ENCODE measurements at places on chromosomes 13 and 19.
A peak's percentile ranks its signal among the peaks of the same experiment; 100 is the strongest.

DNA sequence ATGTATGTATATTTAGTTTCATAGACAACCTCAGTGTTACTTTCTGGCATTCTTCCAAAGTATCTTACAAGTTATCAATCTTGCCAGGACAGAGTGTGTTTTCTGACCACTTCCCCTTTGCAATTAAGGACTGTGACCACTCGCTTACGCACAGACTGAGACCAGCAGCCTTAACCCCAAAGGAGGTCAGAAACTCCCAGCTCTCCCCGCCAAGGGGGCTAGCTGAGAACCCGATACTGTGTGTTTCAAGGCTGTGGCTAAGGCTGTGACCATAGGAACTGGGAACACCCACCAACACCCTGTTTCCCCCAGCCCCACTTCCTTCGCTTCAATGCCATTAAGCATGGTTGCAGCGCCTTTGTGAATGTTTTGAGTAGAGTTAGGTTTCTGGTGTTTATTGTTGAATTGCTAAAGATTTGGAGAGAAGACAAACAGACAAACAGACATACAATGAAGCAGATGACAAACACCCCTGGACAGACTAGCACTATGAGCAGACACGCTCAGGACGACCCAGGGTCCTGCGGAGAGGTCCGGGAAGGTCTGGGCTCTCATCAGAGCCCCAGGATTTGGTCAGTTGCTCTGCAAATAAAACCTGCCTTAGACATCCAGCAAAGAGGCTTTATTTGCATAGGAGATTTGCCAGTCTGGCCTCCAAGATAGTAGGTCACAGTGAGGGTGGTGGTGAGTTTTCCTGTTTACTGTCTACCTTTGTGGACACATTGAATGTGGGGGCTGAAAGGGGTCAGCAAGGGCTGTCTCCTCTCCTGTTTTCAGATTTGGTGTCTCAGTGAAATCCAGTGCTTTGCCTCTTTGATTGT, 25.0 kb upstream of the TNFSF11 start:
- DNase-seq = no peak

GRCh38 chr19:30393046-30393445, 20.9 kb downstream of the ZNF536 start:
- DNase-seq = peak; percentile 4

DNA sequence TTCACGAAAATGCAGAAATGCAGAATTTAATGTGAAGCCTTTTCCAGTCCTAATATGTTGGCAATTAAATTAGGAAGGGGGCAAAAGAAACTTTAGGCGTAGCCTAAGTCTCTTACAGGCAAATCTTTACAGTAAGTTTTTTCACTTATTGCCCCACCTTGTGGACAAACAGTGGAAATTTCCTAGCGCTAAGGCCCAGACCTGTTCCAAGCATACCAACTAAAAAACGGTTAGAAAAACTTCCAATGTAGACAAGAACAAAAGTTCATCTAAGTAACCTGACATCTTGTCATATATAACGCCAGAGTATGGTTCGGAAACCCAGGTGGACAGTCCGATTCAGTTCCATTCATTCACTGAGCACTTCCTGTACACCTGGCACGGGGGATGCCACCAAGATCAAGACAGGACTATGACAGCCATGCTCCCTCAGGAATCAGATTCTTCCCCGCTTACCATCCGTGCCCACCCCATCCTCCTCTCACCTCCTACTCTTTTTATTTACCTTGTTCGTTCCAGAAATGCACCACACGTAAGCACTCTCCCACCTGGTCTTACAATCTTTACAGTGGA, 4.9 kb downstream of the ZAR1L start:
- peak; percentile 55 for DNase-seq

DNA sequence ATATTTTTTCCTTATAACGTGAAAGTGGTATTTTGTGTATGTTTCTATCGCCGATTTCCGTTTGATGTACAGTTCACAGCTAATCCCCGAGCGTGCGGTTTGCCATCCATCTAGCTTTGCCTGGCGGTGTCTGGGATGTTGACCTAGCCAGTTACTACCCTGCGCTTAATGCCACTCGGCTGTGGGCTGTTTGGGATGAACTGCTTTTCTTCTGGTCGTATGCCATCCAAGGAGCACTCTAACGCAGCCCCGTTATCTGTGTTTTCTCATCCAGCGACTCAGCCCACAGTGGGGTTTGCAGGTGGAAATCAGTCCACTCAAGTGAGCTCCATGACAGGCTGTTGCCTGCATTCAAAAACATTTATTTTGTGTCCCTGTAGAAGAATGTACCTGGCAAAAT, 512.3 kb downstream of the MYO16 start:
- DNase-seq = no peak

DNA sequence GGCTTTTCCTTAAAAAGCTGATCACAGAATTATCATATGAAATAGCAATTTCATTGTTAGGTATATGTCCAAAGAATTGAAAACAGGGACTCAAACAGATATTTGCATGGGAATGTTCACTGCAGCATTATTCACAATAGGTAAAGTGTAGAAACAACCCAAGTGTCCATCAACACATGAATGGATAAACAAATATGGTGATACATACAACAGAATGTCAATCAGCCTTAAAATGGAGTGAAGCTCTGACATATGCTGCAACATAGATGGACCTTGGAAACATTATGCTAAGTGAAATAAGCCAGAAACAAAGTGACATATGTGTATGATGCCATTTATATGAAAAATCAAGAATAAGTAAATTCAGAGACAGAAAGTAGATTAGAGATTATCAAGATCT, 6.1 kb upstream of the CEACAM1 start:
- no peak for DNase-seq

- no peak for DNase-seq
Observed at GRCh38 chr19:5711025-5711424, 8.9 kb downstream of the LONP1 start.

DNA sequence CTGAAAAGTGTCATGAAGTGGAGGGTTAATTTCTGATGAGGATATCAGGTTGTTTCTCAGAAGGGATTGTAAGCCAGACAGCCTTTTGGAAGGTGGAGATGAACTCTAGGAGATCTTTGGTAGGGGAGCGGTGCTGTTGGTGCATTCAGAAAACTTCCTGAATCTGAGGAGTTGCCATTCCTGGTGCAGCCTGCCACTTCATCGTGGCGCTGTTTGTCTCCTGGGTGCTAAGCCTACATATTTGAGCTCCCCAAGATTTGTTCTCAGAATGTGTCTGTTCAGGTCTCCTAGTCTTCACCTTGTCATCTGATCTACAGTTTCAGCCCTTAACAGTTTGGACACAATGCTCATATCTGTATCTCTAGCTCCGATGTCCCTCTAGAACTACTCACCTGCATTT, 285.6 kb downstream of the MTUS2 start:
- no peak for DNase-seq

- no peak for DNase-seq
Observed at GRCh38 chr19:15296841-15297415, 35.4 kb downstream of the BRD4 start.

- DNase-seq = no peak
Observed at GRCh38 chr13:66273011-66273410, 957.1 kb downstream of the PCDH9 start.

DNA sequence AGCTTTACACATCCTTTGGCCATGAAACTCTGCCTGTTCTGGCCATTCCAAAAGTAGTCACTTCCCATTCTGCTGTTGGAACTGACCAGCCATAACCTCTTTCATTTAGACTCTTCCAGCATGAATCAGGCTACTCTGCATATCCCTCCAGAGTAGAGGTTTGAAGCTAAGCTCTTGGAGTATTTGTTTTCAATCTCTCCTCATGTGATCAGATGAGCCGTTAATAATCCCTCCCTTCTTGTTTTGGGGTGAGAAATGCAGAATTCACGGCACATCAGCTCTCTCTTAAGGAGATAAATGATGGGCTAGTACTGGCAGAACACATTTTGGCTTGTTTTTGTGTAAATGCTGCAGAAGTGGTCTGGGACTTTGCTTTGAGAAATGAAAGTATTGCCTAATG, 519.9 kb downstream of the PCDH17 start:
- DNase-seq = no peak

- no peak for DNase-seq
Observed at GRCh38 chr13:23868521-23868920, 20.7 kb downstream of the MIPEP start.

DNA sequence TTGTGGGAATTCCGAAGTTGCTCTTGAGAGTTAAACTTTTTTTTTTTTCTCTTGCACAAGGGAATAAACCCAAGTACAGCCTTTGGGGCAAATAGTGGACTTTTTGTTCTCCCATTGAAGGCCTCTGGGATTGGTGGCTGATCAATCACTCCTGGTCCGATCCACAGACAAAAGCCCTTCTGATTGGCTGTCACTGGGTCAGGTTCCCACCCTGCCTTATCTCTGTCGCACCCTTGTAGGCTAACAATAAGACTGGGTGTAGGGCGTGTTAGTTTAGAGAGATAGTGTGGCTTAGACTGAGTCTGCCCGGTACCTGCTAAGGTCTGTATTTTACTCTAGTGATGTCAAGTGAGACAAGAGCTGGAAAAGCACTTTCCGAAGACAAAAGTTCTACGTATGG, 380.8 kb downstream of the NDFIP2 start:
- DNase-seq = no peak

- no peak for DNase-seq
Observed at GRCh38 chr13:97369261-97369893, 64.6 kb upstream of the RAP2A start.

- no peak for DNase-seq
Observed at GRCh38 chr19:13460045-13460444, 46.2 kb downstream of the CACNA1A start.

GRCh38 chr13:107576430-107576829, 638.9 kb downstream of the LIG4 start:
- no peak for DNase-seq

DNA sequence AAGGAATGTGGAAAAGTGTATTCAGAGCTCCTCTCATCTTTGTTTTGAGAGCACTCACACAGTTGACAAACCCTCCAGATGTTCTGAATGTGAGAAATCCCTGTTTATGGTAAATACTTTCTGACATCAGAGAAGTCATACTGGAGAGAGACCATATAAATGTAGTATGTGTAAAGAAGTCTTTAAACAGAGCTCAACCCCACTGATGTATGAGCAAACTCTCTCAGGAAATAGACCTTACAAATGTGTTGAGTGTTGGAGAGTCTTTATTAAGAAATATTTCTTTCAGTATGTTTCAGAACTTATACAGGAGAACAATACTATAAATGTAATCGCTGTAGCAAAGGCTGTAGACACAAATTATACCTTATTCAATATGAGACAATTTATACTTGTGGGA, 15.7 kb upstream of the ZNF329 start:
- DNase-seq = no peak

DNA sequence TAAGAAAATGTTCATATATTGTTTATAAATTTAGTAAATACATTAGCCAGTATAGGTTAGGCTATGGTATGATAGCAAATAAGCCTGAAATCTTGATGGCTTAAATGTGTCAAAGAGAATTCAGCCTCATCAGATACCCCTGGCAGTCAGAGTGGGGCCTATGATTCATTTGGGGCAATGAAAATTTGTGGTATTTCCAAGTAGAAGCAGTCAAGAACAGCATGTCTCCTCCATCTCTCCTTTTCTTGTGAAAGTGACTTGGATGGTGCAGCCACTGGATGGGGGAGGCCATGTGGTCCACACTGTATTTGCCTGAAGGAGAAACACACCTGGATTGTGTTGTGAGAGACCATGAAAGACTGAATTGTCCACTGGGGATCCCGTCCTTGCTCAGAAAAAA, 82.7 kb downstream of the DLEU7 start:
- DNase-seq = no peak

DNA sequence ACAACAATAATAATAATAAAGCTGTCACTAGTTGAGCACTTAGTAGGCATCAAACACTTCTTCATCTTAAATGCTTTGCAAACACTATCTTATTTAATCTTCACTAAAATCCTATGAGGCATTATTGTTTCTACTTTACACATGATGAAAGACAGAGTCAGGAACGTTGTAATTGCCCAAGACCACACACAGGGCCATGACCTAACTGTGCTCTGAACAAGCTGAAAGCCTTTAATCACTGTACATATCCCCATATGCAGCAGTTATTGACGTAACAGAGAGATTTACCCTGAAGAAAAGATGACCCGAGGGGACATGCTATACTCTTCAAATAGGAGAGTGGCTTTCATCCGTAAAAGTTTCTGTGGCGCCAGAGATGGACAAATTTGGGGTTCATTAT, 53.0 kb downstream of the SACS start:
- DNase-seq = no peak

DNA sequence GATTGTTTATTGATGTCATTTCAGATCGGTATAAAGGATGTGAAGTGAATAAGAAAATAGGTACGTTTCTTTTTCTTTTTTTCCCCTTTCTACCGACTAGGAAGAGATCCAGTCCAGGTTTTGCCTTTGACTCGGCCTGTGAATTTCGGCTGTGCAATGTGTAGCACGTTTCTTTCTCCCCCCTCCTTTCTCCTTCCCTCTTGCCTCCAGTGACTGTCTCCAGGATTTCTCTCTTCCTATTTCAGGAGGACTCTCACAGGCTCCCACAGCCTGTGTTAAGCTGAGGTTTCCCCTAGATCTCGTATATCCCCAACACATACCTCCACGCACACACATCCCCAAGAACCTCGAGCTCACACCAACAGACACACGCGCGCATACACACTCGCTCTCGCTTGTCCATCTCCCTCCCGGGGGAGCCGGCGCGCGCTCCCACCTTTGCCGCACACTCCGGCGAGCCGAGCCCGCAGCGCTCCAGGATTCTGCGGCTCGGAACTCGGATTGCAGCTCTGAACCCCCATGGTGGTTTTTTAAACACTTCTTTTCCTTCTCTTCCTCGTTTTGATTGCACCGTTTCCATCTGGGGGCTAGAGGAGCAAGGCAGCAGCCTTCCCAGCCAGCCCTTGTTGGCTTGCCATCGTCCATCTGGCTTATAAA, at the start of gene GPC6:
GPC6 (plus strand) TSS at position 185 of the 657 bp plus-strand sequence.
- no peak for DNase-seq

- no peak for DNase-seq
Observed at GRCh38 chr13:34522808-34523207, 419.3 kb upstream of the NBEA start.

GRCh38 chr13:28406733-28407266, 88.1 kb downstream of the FLT1 start:
- no peak for DNase-seq

DNA sequence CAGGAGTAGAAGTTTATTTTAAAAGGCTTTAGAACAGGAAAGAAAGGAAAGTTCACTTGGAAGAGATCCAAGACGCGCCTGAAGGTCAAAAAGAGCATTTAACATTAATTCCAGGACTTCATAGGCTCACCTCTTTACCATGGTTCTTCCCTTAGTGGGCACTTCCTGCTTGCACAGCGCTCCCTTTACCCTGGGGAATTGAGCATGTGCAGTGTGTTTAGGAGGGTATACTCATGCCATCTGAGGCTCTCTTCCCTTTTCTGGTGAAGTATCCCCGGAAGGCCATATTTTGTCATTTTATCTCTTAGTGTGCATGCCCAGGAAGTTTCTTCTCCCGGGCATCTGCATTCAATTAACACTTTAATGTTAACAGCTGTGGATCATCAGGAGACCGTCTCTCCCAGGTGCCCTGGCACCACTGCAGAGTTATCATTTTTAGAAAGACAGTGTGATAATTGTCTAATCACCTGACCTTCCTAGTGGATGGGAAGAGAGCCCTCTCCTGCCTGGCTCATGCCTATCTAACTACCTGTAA, 66.1 kb upstream of the ABCC4 start:
- no peak for DNase-seq

Data from T-helper 1 cell (primary cell).